A673 (cell line): ENCODE measurements at places on chromosomes 5 and 9. TPM values are rescaled to one million over a fixed set of nuclear protein-coding genes. Genes with fewer than 3 reads are reported as not detected.

Gene ORM2
- total RNA-seq, result not detected in 2 replicates

Gene ZFP2
- 0.24 and 0.43 TPM in 2 replicates for total RNA-seq

Gene ACOT12
- total RNA-seq, result not detected in 2 replicates

Gene ECSCR
- total RNA-seq, result 1.1 and 1.6 TPM in 2 replicates

Gene TTC23L
- total RNA-seq, result 0.41 and 0.55 TPM in 2 replicates

Gene MAN2A1
- total RNA-seq, result 128 and 138 TPM in 2 replicates

Gene NEK6
- total RNA-seq, result 23.3 and 35.9 TPM in 2 replicates

Gene AGXT2
- total RNA-seq, result not detected in 2 replicates

Gene HARS1
- total RNA-seq, result 95.6 and 101 TPM in 2 replicates

Gene GADD45G
- total RNA-seq, result 0.39 and 0.98 TPM in 2 replicates

Gene KIF4B
- 0.77 and 0.79 TPM in 2 replicates for total RNA-seq

Gene LYSMD3
- 14.0 and 14.8 TPM in 2 replicates for total RNA-seq

- no peak for DNase-seq
Measured at GRCh38 chr9:109910671-109911518, 130.9 kb downstream of the PALM2AKAP2 start.

DNA sequence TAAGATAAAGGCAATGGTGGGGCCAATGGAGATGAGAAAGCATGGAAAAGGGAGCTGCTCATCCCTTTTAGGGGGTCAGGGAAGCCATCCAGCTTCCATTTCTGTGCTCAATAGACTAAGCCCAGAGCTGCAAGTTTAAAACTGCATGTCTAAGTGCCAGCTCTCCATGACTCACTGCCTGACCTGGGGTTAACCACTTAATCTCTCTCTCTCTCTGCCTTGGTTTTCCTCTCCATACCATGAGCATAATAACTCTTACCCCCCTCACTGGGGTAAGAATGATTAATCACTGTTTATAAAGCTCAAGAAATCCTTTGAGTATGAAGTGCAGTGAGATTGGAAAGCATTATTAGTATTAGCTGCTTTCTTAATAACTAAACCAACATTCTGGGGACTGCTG is 1382.4 kb upstream of the WWC1 start:
- DNase-seq, result peak; percentile 2

DNA sequence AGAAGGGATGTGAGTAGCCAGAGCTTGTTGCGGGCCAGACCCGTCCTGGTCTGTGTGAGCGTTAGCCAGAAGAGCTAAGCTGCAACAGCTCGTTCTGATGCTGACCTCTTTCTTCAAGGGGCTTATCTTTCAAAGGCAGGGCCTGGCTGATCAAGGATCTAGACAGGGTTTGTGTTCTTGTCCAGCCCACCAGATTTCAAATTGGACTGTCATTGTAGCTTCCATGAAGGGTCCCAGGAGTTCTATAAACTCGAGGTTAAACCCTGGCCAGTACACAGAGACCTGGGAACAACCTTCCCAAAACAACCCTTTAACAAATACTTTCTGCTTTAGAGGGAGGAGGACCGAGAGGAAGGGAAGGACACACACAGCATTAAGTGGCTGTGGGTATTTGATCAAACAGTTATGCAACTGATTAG is 153.0 kb upstream of the TUT7 start:
- no peak for DNase-seq

DNA sequence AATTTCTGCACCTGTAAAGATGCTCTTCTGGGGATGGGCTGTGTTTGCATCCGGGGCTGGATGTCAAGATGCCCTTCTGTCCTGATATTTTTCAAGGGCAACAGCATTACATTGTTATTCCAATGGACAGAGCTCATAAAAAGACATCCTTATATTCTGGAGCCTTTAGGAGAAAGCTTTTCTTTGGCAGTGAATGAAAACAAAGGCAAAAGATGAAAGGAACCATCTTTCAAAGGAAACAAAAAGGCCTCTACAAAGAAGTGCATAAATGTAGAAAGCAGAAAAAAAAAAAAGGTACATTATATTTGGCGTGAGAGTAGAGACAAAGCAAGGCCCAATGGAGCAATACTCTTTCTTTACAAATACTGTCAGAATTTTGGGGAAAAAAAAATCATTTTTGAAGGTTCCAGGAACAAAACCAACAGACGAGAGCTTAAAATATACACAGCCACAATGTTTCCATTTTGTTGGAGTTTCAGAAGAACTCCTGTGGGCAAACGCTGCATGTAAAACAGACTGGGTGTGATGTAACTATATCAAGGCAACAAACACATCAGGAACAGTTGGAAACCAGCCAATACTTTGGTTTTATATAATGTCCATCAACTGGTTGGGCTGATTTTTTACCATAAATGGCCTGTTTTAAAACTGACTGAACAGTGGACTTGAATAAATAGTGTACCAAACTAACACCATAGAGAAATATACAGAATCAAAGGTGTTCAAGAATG is 885.6 kb upstream of the DMAC1 start:
- no peak for DNase-seq

DNA sequence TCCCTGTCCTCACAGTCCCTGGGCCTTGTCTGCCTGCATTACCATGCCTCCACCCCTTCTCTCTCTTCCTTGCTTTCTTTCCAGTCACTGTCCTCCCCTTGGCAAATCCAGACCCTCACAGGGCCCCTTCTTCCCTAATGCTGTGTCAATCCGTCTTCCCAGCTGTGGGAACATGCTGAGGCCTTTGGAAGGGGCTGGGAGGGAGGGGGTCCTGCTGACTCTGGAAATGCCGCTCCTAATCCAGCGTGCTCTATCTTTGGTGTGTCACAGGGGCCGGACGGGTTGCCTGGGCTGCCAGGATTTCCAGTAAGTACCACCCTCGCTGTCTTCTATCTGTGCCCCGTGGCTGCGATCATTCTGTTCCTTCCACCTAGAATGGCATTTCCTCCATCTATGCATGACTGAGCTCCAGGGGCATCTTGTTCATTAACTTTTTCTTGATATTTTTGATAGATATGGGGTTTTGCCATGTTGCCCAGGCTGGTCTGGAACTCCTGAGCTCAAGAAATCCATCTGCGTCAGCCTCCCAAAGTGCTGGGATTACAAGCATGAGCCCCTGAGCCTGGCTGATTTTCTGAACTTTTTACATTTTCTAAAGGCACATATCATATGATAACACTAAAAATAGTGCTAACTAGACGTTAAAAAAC is 64.5 kb upstream of the TGFBR1 start:
- DNase-seq, result no peak

DNA sequence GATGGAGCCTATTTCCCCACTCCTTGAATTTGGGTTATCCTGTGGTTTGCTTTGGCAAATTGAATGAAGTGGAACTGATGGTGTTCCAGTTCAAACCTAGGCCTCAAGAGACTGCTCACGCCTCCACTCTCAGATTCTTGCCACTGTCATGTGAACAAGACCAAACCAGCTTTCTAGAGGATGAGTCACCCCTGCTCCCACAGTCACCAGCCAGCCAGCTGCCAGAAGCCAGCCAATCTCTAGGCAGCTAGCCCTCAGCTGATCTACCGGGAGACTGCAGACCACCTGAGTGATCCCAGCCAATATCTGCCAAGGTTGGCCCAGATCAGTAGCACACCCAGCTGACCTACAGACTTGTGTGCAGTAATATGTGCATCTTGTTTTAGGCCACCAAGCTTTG is 300.6 kb downstream of the TMEM38B start:
- DNase-seq, result no peak

DNA sequence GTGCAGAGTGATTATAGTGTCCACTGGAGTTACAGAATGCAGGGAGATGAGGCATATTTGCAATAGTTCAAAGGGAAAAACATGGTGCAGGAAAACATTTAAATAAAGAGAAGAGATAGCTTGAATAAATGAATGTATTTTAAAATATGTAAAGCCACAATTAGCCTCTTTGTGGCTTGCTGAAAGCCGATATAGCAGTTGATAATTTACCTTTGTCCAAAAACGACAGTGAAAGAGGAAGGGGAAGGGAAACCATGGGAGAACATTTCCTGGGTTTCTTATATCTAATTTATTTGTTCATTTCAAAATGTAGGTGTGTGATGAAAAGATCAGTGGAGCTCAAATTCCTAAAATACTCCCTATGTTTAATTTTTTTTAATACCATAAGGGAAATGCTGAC is 156.1 kb downstream of the DENND1A start:
- no peak for DNase-seq

- no peak for DNase-seq
Measured at GRCh38 chr5:42309865-42310264, 113.4 kb upstream of the GHR start.

- DNase-seq, result no peak
Measured at GRCh38 chr9:12759761-12760160, 15.1 kb upstream of the LURAP1L start.

DNA sequence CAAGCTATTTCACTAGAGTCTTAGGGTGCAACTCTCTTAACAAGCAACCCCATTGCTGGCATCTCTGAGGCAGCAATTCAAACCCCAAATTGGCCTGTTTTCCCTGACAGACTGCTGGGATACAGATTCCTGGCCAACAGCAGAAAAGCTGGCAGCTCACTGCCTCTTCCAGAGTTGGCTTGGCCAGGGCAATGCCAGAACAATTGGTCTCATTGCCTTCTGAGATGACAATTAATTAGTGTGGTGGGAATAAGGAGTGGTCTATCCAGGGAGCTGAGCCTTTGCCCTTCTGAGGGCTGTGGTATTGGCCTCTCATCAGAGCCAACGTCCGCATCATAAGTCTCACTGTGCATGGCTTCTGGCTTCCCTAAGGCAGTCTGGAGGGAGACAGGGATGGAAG is 183.2 kb downstream of the GNAQ start:
- DNase-seq, result no peak

- no peak for DNase-seq
Measured at GRCh38 chr5:9423571-9423970, 122.3 kb downstream of the SEMA5A start.

DNA sequence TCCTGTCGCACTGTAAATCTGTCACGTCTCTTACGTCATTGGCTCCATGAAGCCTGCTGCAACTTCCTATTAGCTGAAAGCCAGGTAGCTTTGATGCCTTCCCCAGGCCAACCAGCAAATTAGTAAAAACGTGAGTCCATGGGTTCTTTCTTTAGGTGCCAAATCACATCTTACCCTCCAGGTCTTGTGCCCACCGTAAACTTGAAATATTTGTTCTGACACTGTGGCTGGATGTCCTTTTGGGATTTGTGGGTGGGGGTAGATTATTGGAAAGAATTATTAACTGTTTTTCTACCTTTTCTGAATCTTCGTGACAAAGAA is 172.8 kb downstream of the NR3C1 start:
- DNase-seq, result no peak

GRCh38 chr9:132125361-132125760 is 36.5 kb upstream of the NTNG2 start:
- DNase-seq, result no peak

DNA sequence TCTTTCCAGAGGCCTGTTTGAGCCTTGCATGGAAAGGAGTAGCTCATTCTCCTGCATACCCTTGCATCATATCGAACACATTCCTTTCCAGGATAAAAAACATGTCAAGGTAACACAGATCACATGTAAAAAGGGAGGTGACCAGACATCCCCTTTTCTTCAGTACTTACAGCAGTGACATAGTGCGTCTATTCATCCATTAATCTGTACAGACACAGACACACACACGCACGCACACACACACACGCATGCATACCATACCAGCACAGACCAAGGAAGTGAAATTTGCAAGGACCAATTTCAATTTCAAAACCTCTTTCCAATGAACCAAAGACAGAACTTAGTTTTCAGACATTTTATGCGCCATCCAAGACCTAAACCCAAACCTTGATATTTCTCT is 256.0 kb downstream of the PAPPA start:
- DNase-seq, result no peak

GRCh38 chr9:121566481-121567465 is 67.1 kb upstream of the GGTA1 start:
- DNase-seq, result no peak

GRCh38 chr9:127858041-127858512 is 3.6 kb upstream of the ENG start:
- DNase-seq, result no peak

DNA sequence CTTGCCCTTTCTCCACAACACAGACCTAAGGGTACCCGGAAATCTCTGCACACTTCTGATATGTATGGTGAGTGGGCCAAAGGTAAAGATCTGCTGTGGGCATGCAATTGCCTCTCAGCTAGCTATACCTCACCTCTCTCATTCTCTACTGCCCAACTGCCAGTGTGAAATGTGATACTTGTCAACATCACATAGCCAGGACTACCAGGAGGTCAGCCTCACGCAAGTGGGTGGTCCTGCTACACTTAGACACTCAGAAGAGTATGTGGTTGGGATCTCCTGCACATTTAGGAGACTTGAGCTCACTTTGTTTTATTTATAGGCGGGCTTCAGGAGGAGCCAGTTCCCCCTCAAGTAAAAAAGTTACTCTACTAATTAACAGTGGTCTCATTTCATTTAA is 88.0 kb upstream of the MAN2A1 start:
- no peak for DNase-seq

- DNase-seq, result peak; percentile 19
Measured at GRCh38 chr9:78871452-78872331, 574.8 kb downstream of the PSAT1 start.

GRCh38 chr5:95177456-95177855 is 107.4 kb downstream of the MCTP1 start:
- DNase-seq, result peak; percentile 28

DNA sequence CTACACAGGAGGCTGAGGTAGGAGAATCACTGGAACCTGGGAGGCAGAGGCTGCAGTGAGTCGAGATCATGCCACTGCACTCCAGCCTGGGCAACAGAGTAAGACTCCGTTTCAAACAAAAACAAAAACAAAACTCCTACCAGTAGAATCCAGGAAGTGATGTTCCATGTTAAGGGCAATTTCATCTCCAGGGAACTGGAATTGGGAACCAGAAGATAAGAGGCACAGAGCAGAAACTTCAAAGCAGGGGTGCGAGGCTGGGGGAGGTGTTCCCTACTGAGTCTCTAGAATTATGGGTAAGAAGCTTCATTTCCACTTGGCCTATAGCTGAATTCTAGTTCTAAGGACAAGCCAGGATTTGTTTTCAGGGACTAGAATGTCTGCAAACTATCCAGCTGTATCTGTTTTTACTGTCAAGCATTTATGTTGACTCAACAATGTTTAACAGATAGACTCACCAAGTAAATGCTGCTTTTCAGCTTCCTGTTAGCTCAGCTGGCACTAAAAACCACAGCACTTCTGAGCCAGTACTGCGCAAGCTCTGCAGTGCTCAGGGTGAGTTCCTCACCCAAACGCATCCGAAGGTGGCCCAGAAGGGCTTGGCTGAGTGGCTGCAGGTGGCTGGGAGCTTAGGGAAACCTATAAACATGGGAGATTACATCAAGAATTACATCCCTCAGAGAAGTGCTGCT is 320.1 kb downstream of the MTRR start:
- no peak for DNase-seq

- DNase-seq, result no peak
Measured at GRCh38 chr5:57179262-57180200, 5.7 kb downstream of the GPBP1 start.

GRCh38 chr5:17794201-17794600 is 159.9 kb downstream of the TAF11L14 start:
- no peak for DNase-seq

DNA sequence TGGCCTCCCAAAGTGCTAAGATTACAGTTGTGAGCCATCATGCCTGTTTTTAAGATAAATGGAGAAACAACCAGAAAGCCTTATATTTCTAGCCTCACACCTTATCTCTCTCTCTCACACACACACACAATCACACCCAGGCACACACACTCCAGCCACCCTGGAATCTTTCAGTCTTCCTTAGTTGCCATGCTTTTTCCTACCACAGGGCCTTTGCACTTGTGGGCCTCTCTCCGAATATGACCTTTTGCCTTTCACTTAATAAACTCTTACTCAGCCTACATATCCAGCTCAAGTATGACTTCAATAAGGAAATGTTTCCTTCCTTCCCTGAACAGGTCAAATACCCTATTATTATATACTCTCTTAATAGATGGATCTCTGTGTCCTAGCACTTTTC is 290.7 kb downstream of the NFIB start:
- no peak for DNase-seq

- no peak for DNase-seq
Measured at GRCh38 chr5:54870271-54870670, 115.1 kb downstream of the ESM1 start.
